ENCODE measurements at places on chromosomes 11 and 22. TPM values are rescaled to one million over a fixed set of nuclear protein-coding genes. Genes with fewer than 3 reads are reported as not detected.

The RIMBP3C gene
- 0.22 TPM for total RNA-seq

The CD248 gene
- total RNA-seq, result 123 TPM

The TEX12 gene
- not detected for total RNA-seq

The ZP1 gene
- 0.14 TPM for total RNA-seq

The SYCE3 gene
- total RNA-seq, result not detected

All from placental pericyte (primary cell).